ENCODE measurements at places on chromosomes 16 and 17. TPM values are rescaled to one million over a fixed set of nuclear protein-coding genes. Genes with fewer than 3 reads are reported as not detected.

Gene ADAD2
- not detected for total RNA-seq

Gene ENPP7
- total RNA-seq, result not detected

Gene FOXC2
- total RNA-seq, result 11.9 TPM

Gene TMIGD1
- total RNA-seq, result not detected

Gene ZNF200
- total RNA-seq, result 5.1 TPM

Gene PEX12
- total RNA-seq, result 3.6 TPM

Gene TBC1D3G
- not detected for total RNA-seq

Gene C16orf86
- 2.7 TPM for total RNA-seq

Gene MEIOB
- total RNA-seq, result not detected

Gene RAB11FIP4
- 0.83 TPM for total RNA-seq

Gene MYLK3
- 0.97 TPM for total RNA-seq

Gene RPH3AL
- 9.7 TPM for total RNA-seq

Gene CA4
- 7.0 TPM for total RNA-seq

Gene CDH5
- total RNA-seq, result 43.1 TPM

Gene DPEP3
- total RNA-seq, result not detected

Gene GP2
- 4.9 TPM for total RNA-seq

Gene KRTAP1-1
- total RNA-seq, result not detected

Gene TVP23C
- 8.9 TPM for total RNA-seq

Gene KCNJ2
- total RNA-seq, result 3.1 TPM

Gene HID1
- 11.7 TPM for total RNA-seq

Gene TMEM238L
- not detected for total RNA-seq

Gene POLR2A
- 65.5 TPM for total RNA-seq

Gene SLC2A4
- total RNA-seq, result 13.5 TPM

Gene MTMR4
- 28.5 TPM for total RNA-seq

Gene C17orf78
- not detected for total RNA-seq

Gene TUBD1
- total RNA-seq, result 3.9 TPM

Gene B4GALNT2
- 0.05 TPM for total RNA-seq

Gene MYO15A
- 0.71 TPM for total RNA-seq

Gene ABCC11
- not detected for total RNA-seq

Gene CRISPLD2
- total RNA-seq, result 259 TPM

Gene BRCA1
- total RNA-seq, result 5.9 TPM

Gene STAT5A
- total RNA-seq, result 30.7 TPM

Gene FAM83G
- total RNA-seq, result 10.9 TPM

Gene TEKT5
- not detected for total RNA-seq

Gene MT1F
- 9.1 TPM for total RNA-seq

Gene TEKT1
- not detected for total RNA-seq

Gene CCL22
- 0.46 TPM for total RNA-seq

Gene CNTNAP4
- 0.24 TPM for total RNA-seq

Gene RAMP2
- total RNA-seq, result 56.8 TPM

Gene AXIN1
- 19.0 TPM for total RNA-seq

Gene SSTR5
- not detected for total RNA-seq

Gene CCL8
- 0.42 TPM for total RNA-seq

Gene PDILT
- total RNA-seq, result not detected

Gene ATMIN
- total RNA-seq, result 24.8 TPM

Gene CENPN
- total RNA-seq, result 6.4 TPM

Gene C17orf113
- 0.33 TPM for total RNA-seq

Gene TRIM72
- 0.10 TPM for total RNA-seq

Gene TBC1D3H
- not detected for total RNA-seq

Gene HOXB1
- not detected for total RNA-seq

Gene HIGD1B
- 1.8 TPM for total RNA-seq

All from posterior vena cava (tissue), 2 donors.